Left ventricle myocardium superior (tissue), 1 donor: ENCODE measurements at places on chromosomes 7 and 10.

GRCh38 chr7:10707519-10707918 lies 266.2 kb upstream of the PHF14 start:
- no peak for DNase-seq

DNA sequence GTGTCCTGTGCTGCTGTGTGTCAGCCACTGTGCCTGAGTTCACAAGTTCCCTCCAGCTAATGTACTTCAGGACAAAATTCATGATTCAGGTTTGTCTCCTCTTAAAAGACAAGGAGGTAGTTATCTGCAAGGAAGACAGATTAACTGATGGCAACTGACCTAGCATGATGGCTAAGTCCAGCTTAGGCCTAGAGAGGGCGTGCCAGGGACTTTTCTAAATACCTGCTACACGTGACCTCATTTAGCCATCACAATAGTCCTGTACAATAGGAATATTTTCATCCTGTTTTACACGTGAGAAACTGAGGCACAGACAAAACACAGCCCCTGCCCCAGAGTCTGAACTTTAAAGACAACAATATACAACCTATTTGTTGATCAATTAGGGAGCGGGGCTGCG lies 275.7 kb downstream of the XPNPEP1 start:
- DNase-seq, result no peak

DNA sequence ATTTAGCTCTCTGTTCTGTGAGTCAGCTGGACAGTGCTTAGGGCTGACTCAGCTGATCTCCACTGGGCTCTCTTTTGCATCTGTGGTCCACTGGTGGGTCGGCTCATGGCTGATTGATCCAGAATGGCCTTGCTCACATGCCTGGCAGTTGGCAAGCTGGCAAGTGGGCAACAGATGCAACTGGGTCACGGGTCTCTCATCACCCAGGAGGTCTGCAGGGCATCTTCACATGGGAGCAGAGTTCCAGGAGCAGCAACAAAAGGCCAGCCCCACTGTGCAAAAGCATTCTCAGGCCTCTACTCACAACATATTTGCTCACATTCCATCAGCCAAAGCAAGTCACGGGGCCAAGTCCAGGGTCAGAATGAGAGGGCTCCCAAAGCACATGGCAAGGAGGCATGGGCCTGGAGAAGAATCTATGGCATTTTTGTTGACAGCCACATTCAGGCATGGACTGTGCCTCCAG lies 98.8 kb downstream of the OAT start:
- DNase-seq, result no peak

DNA sequence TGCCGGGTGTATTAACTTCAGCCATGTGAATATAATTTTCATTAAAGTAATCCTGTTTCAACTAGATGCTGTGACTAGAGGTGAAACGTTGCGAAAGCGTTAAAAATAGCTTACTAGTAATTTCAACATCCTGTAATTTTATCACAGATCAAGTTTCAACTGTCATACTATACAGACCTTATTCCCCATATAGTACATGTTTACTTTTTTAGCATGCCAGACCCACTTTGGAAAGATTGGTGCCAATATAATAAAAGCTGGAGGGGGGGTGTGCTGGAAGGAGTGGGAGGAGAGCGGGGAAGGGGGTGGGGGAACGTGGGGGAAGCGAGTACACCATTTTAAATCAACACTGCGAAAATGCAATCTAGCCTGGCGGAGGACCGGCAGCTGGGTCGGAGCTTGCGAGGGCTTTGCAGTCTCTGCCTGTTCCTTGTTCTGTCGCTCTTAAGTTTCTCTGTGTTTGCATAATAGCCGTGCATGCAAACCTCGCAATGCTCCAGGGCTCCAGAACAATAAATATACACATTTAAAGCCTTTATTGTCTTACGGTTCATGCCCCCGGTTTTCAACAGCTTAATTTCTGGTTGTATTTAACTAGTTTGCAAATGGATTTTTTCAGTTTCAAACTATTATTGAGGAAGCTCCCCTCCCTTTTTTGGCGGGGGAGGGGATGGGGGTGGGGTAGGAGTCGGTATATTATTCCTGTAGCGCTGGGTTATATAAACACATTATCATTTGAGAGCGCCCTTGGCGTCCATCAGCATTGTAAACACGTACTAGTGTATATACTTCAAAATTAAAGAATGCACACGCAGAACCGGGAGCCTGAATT lies 1.3 kb upstream of the ARID5B start:
- DNase-seq, result peak; percentile 56

GRCh38 chr10:79061441-79062315 lies 7.1 kb upstream of the ZMIZ1 start:
- peak; percentile 24 for DNase-seq

DNA sequence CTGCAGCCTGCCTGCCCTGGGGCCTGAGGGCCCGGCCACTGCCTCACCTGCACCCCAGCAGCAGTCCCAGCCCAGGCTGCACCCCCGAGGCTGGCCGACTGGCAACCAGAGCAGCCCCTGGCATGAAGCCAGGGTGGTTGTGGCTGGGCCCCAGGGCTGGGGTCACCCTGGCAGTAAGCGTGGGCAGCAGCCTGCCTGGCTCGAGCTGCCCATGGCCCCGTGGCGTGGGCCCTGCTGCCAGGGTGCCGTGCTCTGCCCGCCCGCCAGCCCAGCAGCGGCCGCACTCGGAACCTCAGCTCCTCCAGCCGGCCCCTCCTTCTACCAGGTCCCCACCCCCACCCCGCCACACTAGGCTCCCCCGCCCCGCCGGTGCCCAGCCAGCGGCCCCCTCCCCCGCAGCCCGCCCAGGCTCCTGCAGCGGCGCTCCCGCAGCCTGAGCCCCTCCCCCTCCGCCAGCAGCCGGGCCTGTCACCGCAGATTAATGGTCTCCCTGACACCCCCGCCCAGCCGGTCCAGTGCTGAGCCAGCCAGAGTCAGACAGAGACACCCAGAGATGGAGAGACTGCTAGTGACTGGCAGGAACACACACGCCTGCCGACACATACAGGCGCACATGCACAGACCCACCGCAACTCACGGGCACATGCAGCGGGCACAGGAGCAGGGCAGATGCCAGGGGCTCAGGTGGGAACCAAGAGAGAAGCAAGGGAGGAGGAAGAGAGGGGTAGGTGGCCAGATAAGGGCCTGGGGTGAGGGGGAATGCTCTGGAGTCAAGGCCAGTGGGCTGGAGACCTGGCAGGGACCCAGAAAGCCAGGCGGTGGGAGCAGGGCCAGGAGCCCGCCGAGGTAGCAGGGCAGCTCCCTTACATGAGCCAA lies 22.4 kb downstream of the KCNH2 start:
- peak; percentile 82 for DNase-seq

- no peak for DNase-seq
Measured at GRCh38 chr10:100303724-100304319, 17.3 kb upstream of the BLOC1S2 start.

DNA sequence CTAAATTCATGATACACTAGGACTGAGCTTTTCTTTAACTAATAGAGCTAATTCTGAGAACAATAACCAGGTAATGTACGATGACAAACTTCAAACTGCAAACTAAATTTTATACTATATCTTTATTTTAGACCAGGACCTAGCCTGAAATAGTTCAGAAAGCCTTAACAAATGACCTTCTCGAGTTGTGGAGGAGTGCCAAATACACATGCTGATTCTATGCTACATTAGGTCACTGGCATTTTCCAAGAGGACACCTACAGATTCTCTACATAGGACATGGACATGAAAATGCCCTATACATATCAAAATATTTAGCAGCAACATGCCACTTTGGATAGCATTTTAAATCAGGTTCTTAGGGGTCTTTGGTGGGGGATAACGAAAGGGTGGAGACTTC lies 44.0 kb upstream of the LRRTM3 start:
- DNase-seq, result no peak

DNA sequence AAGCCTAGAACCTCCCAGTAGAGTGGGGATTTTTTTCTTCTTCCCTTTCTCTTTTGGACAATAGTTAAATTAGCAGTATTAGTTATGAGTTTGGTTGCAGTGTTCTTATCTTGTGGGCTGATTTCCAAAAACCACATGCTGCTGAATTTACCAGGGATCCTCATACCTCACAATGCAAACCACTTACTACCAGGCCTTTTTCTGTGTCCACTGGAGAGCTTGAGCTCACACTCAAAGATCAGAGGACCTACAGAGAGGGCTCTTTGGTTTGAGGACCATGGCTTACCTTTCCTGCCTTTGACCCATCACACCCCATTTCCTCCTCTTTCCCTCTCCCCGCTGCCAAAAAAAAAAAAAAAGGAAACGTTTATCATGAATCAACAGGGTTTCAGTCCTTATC lies 5.4 kb downstream of the OPN1SW start:
- DNase-seq, result no peak

GRCh38 chr7:131400681-131401176 lies 73.1 kb downstream of the MKLN1 start:
- no peak for DNase-seq

- no peak for DNase-seq
Measured at GRCh38 chr7:72127136-72127535, 285.0 kb downstream of the CALN1 start.

DNA sequence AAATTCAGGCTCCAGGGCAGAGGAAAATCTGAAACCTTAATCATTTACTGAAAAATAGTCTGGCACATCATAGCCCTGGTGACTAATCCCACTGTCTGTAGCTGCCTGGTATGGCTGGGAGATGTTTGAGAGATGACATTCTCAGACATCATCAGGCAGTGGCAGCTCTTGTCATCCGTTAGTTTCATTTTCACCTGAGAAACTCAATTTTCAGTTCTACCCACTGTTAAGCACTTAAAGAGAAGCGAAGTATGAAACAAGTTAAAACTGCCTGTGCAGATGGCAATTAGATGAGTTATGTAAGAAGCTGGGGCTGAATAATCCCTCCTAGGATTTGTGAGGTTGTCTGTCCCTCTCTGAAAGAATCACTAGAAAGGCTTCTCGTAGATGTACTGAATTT lies 150.2 kb downstream of the NSUN6 start:
- DNase-seq, result no peak

GRCh38 chr7:87702326-87702725 lies 74.1 kb downstream of the RUNDC3B start:
- DNase-seq, result no peak

GRCh38 chr10:88116481-88116880 lies 253.1 kb downstream of the PTEN start:
- DNase-seq, result no peak

DNA sequence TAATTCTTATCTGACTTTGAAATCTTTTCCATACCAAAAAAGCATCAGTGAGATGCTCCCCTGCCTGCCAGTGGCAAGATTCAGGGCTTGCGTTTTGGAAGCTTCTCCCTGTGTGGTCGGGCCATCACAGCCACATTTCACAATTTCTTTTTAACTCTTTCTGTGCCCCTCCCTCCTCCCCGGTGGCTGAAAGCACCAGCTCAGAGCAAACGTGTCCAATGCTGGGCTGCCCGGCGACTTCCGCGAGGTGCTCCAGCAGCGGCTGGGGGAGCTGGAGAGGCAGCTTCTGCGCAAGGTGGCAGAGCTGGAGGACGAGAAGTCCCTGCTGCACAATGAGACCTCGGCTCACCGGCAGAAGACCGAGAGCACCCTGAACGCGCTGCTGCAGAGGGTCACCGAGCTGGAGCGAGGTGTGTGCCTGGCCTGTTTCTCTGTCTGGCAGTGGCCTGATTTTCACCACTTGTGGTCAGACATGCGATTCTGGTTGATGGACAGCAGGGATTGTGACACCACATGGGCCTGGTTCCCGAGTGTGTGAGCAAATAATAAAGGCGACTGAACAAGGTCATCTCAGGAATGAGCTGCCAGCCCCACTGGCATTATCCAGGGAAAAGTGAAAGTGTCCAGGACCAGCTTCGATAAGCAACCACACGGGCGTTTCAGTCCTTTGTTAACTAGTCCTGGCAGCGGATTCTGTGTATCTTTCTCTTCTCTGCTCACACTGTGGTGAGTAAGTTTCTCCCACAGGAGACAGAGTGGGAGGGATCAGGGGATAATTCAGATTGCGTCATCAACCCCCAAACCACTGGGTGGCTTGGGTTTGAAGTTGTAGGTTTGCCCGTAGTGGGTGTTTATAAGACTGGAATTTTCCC lies 2.6 kb downstream of the NPTX2 start:
- peak; percentile 48 for DNase-seq

- peak; percentile 58 for DNase-seq
Measured at GRCh38 chr10:79424221-79425073, 21.0 kb downstream of the ZCCHC24 start.

DNA sequence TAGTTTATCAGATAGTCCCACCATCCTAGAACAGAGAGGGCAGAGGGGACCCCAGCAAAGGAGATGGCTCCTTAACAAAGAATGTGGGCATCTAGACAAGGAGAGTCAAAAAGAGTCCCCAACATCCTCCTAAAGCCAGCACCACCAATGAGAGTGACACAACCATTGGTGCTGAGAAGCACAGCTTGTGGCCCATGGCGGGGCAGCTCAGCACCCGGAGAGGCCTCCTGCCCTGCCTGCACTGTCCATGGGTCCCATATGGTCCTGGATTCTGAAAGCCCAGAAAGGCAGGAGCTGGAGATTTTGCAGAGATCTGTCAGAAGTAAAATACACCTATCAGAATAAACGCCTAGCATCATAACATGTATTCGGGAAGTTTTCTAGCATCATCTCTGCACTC lies 311.8 kb upstream of the ZNF32 start:
- DNase-seq, result no peak

DNA sequence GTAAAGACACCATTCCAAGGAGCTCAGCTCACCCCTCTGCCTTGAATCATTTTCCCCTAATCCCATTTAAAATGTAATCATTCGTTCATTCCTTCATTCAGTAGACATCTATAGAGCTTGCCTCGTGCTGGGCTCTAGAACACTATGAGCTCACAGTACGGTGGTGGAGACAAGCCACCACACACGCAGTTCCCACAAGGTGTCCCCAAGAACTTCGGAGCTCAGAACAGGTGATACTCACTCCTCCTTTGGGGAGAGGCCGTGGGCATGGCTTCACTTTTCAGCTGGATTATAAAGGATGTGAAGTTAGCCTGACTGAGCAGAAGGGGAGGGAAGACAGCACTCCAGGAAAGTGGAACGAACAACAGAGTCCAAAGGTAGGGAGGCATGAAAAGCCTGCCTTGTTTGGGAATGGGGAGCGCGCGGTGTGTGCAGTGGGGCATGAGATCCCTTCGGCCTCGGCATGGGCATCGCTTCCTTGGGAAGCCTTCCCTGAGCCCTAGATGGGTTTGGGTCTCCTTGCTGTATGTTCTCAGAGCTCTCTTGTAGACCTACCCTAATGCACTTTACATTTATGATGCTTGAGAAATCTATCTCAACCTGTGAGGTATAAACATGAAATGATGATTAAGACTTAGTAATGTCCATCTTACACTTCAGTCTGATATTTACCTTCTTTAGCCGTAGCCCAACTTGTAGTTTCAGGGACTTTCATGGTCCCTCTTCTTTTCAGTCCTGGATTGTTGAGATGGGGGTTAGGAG lies 809 bp upstream of the OGA start:
- no peak for DNase-seq

DNA sequence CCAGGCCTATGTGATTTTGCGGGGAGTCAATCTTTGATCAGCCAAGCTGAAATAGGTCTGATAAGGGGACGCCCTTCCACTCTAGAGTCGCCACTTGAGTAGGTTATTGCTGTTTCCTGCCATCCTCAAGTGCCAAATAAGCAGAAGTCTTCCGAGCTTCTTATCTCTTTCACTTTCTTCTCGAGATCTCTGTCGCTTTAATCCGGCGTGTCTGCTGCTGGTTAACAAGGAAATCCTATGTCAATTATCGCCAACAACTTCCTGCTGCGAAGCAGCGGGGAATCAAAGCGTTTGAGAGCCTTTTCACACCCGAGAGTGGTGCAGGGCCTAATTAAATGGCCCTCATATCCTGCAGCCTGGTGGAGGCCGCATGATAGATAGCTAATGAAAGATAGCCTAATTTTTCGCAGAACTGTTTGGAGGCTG lies 215.9 kb downstream of the RAB11FIP2 start:
- DNase-seq, result no peak
